Cortex of kidney (tissue), 1 donor: ENCODE measurements at places on chromosomes 7 and 10.

DNA sequence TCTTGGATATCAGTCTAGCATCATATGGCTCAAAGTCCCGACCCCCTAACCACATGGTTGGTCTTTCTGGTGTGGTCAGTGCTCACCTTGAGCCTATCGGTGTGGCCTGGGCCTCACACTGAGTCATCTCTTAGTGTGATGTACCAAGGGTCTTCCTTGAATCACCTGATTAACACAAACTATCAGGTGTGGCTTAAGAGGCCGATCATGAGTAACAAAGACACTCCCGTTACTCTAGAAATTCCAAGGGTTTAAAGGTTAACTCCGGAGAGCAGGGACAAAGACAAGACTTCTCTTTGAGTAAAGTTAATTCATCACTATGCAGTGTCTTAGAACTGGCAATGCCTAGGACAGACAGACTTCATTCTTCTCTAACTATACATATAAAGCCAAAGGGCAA lies 52.3 kb upstream of the ARMC3 start:
- DNase-seq = no peak

- no peak for DNase-seq
These were observed 122.1 kb upstream of the SFMBT2 start for GRCh38 chr10:7532723-7533498.

GRCh38 chr7:156612930-156613329 lies 27.6 kb upstream of the RNF32 start:
- no peak for DNase-seq

- no peak for DNase-seq
These were observed 107.2 kb upstream of the INHBA start for GRCh38 chr7:41809940-41810576.

DNA sequence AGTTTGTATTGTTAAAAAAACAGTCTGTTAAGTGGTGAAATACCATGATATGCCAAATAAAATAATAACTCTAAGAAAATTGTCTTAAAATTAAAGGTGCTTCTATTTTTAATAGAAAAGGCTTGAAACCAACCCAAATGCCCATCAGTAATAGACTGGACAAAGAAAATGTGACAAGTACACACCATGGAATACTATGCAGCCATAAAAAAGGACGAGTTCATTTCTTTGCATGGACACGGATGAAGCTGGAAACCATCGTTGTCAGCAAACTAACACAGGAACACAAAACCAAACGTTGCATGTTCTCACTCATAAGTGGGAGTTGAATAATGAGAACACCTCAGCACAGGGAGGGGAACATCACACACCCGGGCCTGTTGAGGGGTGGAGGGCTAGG lies 7.1 kb downstream of the CNTNAP2 start:
- no peak for DNase-seq

- DNase-seq = no peak
These were observed 3.9 kb upstream of the CDK6 start for GRCh38 chr7:92840316-92840715.

DNA sequence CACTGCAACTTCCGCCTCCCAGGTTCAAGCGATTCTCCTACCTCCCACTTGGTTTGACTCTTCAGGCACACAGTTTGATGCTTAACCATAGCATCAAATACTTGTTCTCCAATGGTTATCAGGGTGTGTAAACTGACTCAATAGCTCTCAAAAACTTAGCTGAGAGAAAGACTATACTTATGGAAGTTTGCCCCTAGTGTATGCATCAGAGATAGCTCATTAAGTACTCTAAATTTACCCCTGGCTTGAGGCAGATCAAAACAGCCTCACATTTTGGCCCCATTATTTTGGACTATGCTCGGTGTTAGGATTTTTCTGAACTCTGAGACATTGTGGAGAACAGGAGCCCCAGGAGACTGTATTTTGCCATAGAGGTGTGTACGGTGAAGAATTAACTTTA lies 40.8 kb upstream of the SLC35B4 start:
- DNase-seq = no peak

DNA sequence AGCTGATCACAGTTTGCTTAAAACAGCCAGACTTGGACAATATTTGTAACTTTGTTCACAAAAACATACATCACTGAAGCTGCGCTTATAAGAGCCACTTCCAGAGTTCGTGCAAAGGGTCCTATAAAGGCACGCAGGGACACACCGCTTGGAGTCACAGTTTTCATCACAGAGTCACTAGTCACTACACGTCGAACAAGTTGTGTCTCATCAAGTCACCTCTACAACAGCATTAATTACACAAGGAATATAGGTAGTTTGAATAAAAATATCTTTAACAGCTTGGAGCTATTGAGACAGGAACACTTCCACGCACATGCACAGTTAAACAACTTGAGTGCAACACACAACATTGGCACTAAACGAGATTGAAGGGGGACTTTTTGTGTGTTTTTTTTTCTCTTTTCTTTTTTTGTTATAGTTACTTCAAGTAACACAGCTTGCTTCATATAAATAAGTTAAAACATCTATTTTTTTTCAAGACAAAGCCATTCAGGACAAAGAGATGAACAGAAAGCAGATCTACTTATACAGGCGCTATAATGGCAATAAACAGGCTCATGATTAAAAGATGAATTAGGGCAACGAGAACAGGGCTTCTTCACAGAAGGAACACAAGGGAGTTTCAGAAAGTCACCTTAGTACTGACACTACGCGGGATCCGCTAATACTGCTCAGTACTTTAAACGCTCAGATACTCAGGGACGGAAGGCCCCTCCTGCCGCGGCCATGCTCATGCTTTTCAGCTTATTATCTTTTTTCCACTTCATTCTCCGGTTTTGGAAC lies 2.2 kb downstream of the HOXA5 start:
- no peak for DNase-seq

DNA sequence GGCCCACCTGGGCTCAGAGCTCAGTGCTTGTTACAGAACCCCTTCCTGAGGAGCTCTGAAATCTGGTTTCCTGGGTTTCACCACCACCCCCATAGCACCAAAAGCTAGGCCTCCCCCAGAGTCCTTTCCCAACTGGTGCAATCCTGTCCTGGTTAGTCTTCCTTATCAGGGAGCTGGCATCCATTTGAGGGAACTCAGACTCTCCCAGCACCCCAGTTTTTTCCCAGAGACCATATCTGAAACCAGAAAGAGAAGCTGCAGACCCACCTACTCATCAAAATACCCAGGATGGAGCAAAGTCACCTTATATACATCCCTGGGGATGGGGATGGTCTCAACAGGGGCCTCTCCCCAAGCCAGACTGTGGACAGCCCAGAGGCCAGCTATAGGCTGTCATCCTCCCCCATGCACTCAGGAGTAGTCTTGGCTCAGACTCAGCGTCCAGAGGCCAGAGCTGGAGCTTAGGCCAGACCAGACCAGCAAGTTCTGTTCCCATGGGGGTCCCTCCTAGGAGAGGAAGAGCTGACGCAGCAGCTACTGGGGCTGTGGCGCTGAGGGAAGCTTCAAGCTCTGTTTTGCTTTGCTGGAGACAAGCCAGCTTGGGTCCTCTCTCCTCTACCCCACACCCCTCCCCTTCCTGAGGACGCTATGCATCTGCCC lies 3.0 kb downstream of the TBATA start:
- DNase-seq = no peak

- no peak for DNase-seq
These were observed 67.3 kb downstream of the NRBF2 start for GRCh38 chr10:63200431-63200830.

- DNase-seq = no peak
These were observed 169.7 kb upstream of the PPP1R3A start for GRCh38 chr7:114088470-114088940.

GRCh38 chr10:112821038-112821437 lies 129.0 kb upstream of the TCF7L2 start:
- no peak for DNase-seq

DNA sequence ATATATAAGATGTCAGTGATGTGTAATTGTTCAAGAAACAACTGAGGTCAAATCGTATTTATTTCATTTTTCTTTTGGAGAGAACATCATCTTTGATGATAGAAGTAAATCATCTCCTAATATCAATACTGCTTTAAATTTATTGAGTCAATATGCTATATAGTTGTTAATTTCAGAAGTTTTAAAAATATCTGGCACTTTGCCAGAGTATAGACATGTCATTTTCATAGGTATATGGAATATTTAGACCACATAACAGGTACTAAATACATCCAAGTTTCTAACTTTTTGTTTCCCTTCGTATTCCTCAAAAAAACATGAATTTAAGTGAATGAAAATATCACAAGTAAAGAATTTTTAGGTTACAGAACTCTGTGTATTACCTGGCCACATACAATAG lies 577.8 kb downstream of the ARL4A start:
- no peak for DNase-seq

- DNase-seq = no peak
These were observed 74.9 kb upstream of the PCBD1 start for GRCh38 chr10:70963271-70963670.

- DNase-seq = no peak
These were observed 55.9 kb downstream of the CREB3L2 start for GRCh38 chr7:137946011-137946410.

GRCh38 chr10:4267086-4267773 lies 482.2 kb upstream of the KLF6 start:
- no peak for DNase-seq

DNA sequence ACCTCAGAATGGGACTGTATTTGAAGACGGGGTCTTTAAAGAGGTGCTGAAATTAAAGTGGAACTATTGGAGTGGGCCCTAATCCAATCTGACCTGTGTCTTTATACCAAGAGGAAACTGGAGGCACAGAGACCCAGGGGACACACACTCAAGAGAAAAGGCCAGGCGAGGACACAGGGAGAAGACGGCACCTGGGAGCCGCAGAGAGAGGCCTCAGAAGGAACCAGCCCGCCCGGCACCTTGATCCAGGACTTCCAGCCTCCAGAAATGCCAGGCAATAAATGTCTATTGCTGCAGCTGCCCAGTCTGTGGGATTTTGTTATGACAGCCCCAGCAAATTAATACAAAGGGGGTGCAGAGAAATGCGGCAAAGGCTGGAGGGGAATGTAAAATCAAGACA lies 10.5 kb downstream of the CARD11 start:
- no peak for DNase-seq

DNA sequence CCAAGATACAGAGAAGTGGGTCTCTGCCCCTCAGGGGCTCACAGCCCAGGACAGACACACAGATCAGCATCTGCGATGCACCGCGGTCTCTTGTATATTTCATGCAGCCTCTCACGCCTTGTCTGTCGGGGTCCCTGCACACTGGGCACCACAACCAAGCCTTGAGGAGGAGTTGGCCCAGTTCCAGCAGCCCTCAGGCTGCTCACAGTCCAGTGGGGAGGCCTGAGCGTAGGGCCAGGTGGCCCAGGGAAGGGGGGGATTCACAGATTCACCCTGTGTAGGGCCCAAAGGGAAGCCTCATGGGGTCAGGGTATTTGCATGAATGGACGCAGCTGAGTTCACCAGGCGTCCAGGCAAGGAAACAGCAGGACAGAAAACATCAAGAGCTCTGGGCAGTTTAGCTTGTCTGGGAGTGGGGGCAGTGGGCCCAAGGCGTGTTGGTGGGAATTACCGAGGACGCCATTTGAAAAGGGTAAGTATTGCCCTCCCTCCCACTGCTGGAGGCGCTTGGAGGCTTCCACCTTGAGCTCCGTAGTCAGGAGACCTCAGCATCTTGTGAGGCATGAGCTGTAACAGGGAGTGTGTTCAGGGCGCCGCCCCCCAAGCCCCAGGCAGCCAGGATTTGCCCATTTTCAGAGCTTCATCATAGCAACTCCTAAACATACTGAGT lies 129.1 kb upstream of the CHST15 start:
- DNase-seq = no peak

DNA sequence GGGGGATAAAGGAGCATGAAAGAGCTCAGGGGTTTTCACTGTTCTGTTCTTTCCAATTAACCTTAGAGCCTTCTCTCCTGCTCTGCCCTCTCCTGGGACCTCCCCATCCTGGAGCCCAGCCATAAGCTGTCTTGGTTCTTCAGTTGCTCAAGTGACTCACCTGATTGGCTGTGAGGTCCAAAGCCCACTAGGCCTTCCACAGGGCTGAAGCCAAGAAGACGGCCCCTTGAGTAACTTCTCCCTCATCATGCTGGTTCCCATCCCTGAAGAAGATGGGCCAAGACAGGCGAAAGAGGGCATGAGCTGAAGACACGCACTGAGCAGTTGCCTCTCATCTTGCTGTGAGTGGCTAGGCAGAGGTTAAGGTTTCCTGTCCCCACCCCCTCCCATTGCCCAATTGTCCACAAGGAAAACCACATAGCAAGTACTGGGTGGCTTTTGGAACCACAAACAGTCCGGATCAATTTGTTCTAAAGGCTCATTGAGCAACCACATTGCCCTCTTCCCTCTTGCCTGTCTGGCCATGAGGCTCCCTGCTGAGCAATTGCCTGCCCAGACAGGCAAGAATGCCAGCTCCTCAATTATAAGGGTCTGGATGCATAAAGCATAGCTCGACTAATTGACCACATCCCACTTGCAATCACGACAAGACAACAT lies 43.9 kb upstream of the GPAM start:
- DNase-seq = no peak

- no peak for DNase-seq
These were observed 5.5 kb upstream of the MNX1 start for GRCh38 chr7:157016024-157016351.

GRCh38 chr10:125479059-125479458 lies 203.9 kb downstream of the TEX36 start:
- no peak for DNase-seq

DNA sequence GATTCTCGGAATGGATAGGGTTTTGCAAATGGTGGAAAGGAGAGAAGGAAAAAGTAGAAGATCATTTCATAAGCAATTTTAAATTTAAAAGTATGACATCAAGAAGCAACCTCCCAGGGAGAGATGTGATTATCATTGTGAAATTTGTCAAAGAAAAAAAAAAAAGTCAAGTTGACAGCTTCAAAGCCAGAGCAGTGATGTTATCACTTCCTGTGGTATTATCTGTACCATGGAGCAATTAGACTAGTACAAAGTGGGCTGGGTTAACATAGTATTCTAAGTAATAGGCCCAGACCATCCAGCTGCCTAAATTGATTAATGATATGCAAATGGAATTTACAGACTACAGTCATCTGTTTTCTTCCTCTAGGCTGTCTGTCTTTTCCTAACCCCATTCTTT lies 84.0 kb upstream of the NPY start:
- no peak for DNase-seq

DNA sequence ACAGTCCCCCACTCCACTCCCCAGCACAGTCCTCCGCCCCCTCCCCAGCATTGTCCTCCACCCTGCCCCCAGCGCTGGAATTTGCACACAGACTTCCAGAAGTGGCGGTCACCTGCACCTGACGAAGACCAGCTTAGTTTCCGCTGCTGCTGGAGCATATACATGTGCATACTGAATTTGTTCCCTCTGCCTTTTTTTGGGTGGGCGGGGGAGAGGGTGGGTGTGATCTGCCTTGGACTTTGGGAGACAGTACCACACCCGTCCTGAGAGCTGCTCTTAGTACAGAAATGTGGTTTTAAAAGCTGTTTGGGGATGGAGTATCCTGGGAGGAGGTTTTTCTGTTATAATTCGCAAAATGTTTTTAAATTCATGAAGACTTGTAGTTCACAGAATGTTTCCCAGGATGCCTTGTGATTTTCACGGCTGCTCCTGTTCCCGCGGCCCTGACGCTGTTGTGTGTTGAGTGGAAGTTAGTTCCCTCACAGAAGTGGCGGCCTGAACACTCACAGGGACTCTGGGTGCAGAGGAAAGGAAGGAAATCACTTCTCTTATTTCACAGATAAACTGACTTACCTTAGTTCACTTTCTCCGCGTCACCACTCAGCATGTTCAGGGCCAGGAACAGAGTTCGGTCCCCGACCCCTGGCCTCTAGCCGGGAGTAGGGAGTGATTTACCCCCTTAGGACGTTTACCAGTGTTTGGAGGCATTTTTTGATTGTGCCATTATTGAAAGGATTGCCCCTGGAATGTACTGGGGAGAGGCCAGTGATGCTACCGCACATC lies 18.6 kb downstream of the PFKP start:
- DNase-seq = no peak

GRCh38 chr7:27763983-27764508 lies 24.1 kb downstream of the TAX1BP1 start:
- DNase-seq = no peak
